ENCODE measurements at places on chromosomes 6 and 20. TPM values are rescaled to one million over a fixed set of nuclear protein-coding genes. Genes with fewer than 3 reads are reported as not detected.

DNA sequence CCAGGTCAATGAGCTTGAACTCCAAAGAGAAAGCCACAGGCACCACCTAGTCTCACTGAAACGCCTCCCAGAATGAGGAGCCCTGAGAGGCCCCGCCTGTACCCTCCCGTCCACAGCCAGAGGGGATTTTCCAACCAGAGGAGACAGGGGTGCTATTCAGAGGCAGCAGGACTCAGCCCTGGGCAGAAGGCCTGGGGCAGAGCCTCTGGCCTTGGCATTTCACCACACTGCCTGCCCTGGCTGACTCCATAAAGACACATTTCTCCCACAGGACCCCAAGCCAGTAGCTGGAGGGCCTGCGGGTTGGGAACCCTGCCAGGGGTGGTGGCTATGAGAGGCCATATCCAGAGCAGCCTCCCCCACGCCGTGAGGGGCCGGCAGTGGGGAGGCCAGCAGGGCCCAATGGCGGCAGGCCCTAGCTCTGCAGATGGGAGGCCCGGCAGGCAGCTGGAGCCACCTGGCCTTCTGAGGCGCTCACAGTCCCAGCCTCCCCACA lies 159.3 kb downstream of the PREX1 start:
- no peak for DNase-seq

GRCh38 chr6:4459032-4459431 lies 317.2 kb upstream of the CDYL start:
- no peak for DNase-seq

DNA sequence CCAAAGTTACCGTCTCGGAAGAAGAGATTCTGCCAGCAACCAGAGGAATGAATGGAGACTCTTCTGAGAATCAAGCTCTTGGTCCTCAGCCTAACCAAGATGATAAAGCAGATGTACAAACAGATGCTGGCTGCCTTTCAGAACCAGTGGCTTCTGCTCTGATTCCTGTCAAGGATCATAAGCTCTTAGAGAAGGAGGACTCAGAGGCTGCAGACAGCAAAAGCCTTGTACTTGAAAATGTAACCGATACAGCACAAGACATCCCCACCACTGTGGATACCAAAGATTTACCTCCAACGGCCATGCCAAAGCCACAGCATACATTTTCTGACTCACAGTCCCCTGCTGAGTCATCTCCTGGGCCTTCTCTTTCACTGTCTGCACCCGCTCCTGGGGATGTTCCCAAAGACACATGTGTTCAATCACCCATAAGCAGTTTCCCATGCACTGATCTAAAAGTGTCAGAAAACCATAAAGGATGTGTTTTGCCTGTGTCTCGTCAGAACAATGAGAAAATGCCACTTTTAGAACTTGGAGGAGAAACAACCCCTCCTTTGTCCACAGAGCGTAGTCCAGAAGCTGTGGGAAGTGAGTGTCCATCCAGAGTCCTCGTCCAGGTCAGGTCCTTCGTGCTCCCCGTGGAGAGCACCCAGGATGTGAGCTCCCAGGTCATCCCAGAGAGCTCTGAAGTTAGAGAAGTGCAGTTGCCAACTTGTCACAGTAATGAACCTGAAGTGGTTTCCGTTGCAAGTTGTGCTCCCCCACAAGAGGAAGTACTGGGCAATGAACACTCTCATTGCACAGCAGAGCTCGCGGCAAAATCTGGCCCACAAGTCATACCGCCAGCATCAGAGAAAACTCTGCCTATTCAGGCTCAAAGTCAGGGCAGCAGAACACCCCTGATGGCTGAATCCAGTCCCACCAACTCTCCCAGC lies 109.6 kb downstream of the RTN4IP1 start:
- peak; percentile 87 for DNase-seq

- no peak for DNase-seq
Observed at GRCh38 chr6:150491131-150491810, 108.4 kb upstream of the PLEKHG1 start.

Gene LINC00237
- polyA plus RNA-seq, result not detected

Gene RIMS1
- polyA plus RNA-seq, result not detected
